ENCODE measurements at places on chromosomes 5 and 9. TPM values are rescaled to one million over a fixed set of nuclear protein-coding genes. Genes with fewer than 3 reads are reported as not detected.

Gene SOHLH1
- not detected for total RNA-seq

Gene BAAT
- total RNA-seq: 0.15 TPM

Gene PHYHD1
- 2.2 TPM for total RNA-seq

Gene IFNB1
- not detected for total RNA-seq

Gene PCDHA9
- not detected for total RNA-seq

Gene ACTBL2
- total RNA-seq: not detected

GRCh38 chr5:112647428-112647827 lies 90.3 kb upstream of the APC start:
- no peak for DNase-seq

DNA sequence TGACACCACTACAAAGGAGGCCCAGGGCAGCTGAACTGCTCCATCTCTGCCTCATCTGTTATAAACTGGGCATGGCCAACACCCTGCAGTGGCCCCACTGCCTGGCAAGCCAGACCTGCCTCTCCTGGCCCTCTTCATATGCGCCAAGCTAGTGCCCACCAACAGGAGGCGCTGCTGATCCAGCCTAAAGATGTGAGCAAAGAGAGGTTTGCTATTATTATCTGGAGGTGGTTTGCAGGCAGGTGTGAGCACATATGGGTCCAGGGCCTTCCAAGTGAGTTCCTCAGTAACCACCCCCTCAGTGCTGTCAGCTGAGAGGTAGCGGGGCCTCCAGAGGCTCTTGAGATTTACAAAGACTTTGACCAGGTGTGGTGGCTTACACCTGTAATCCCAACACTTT lies 232.2 kb downstream of the SYK start:
- peak; percentile 50 for DNase-seq

- DNase-seq: no peak
Measured at GRCh38 chr9:90024409-90024808, 419.6 kb downstream of the GADD45G start.

GRCh38 chr5:177370488-177371119 lies 12.9 kb downstream of the RGS14 start:
- DNase-seq: no peak

DNA sequence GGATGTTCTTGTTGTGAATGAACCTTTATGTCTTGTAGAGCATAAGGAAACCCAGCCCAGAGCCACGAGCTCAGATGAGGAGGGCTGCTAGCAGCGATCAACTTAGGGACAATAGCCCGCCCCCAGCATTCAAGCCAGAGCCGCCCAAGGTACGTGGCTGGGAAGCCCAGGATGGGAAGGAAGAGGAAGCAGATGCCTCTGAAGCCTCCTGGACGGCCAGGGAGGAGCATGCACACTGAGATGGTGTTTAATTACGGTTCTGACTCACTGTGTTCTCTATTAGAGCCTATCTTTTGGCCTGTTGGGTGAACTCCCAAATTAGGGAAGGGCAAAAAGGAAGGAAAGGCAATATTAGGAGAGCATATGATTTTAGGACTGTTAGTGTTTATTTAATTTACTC lies 75.3 kb downstream of the TJP2 start:
- DNase-seq: no peak

DNA sequence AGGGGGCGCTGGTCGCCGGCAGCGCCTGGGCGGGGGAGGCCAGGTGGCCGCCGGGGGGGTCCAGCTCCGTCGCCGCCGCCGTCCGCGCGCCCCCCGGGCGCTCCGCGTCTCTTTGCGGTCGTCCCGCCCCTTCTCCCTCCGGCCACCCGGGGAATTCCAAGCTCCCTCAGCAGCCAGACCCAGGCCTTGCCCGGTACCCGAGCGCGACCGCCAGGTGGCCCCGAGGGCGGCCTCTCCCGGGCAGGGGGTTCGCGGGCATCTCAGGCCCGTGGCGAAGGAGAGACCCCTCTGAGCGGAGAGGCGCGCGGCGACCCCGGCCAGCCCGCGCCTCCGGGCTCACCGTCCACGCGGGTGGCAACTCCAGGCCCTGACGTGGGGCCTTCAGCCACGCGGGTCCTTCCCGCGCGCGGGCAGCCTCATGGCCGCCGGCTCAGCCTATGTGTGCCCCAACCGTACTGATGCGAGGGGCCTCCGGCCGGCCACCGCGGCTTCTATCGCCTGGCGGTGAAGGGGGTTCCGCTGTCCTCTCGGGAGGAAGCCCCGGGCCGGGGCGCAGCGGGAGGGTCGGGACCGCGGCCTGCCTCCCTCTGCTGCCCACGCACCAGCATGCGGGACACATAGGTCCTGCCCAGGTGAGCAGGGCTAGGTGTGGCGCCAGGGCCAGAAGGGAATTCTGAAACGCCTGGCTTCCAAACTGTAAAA lies 529 bp upstream of the NRARP start:
- DNase-seq: no peak

DNA sequence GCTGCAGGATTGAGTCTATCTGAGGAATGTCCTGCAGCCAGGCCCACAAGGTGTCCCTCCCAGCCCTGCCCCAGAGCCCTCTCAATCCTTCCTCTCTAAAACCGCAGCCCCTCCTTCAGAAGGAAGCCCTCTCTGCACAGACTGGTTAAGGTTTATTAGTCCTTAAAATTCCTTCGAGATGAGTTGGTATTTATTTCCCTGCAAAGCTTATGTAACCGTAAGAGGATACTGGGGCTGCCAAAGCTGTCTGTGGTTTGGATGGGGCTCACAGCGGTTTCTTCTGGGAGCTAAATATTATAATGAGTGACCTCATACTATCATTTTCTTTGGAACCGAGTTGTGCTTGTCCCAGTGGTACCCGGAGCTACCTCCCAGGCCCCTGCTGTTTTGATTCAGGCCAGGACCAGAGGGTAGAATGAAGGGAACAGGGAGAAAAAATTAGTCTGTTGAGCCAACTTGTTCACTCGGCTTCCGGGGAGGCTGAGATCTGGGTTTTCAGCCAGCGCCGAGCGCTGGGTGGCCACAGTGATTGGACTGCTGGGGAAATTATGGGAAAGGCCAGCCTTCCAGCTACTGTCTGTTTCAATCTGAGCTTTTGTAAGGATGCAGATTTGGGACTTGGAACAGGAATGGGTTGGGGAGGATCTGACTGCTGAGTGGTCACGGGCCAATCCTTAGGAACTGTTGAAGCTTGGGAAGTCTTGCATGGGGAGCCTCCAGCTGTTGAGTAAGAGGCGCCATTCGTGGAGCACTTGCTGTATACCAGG lies 107.5 kb downstream of the NDFIP1 start:
- no peak for DNase-seq

- DNase-seq: no peak
Measured at GRCh38 chr5:171312129-171312974, 3.3 kb downstream of the TLX3 start.

DNA sequence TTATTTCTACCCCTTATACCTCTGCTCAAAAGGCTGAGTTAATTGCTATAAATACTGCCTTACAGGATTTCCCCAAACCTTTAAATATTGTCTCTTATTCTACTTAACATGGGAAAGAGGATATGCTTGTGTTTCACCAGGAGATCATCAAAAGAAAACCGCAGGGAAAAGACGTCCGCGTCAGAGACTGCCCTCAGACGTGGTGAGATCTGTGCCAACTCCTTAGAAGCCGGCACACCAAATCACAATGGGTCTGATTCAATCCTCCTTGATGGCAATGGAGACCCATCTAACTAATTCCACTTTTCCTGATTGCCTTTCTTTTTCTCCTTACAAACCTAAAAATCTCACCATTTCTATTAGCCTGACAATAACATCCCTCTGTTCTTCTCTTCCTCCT lies 55.0 kb downstream of the SH3PXD2B start:
- no peak for DNase-seq

DNA sequence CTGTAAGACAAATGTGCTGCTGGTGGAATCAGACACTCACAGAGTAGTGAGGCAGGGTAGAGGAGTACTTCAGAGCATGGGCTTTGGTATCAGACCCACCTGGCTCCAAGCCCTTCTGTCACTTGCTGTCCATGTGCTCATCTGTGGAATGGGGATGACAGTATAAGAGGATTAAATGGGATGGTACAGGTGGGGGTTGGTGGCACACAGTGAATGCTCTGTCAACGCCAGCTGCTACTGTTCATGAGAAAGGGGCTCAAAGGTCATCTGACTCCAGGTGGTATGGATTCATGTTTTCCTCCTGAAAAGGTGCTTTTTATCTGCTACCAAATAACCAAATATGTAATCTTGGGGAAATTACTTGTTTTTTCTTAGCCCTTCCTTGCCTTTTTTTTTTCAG lies 23.0 kb upstream of the PPARGC1B start:
- no peak for DNase-seq

- DNase-seq: no peak
Measured at GRCh38 chr9:119175581-119175980, 193.7 kb downstream of the BRINP1 start.

GRCh38 chr9:113600023-113600823 lies 136.7 kb downstream of the RGS3 start:
- DNase-seq: no peak

GRCh38 chr9:82480921-82481320 lies 492.3 kb downstream of the SPATA31D1 start:
- no peak for DNase-seq

DNA sequence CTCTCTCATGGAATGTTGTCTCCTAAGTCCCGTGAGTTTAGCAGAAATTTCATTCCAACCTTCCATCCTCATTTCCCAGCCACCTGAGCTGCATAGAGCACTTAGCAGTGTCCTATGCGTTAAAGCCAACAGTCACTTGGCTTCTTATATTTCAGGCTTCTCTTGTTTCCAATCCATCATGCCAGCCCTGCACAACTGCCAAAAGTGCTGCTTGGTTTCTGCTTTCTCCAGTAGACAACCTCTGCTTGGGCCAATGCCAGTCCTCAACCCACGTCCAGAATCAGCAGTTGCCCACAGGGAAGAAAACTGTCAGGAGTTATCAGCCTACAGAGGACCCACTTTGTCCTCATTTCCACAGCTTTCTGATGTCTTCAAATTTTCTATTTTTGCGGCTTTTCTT lies 42.5 kb downstream of the KCNIP1 start:
- DNase-seq: no peak

- DNase-seq: no peak
Measured at GRCh38 chr9:126468141-126468825, 141.7 kb downstream of the MVB12B start.

GRCh38 chr9:37889536-37889935 lies 14.4 kb downstream of the SLC25A51 start:
- no peak for DNase-seq

GRCh38 chr9:91963711-91964240 lies 13.7 kb upstream of the ROR2 start:
- DNase-seq: no peak

GRCh38 chr5:31581498-31582099 lies 49.5 kb downstream of the C5orf22 start:
- no peak for DNase-seq

DNA sequence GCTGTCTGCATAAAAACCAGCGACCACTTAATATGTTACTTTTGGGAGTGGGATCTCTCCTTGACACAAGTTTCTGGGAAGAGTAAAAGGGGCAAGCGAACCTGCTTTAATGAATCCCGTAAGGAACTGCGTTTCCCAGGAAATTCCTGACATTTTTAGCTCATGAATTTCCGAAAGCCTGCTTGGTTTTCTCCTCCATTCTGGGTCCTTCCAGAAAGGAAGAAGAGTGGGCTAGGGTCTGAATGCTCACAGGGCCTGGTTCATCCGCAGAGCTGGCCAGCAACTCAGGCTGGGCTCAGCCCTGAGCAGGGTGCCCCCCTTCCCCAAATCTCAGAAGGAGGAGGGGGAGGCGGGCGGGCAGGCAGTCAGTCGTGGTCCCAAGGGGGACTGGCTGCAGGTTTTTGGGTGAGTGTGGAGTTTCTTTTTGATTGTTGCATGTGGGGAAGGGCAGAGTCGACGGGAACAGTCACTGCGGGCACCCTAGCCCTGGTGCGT lies 1.2 kb upstream of the PURA start:
- no peak for DNase-seq

DNA sequence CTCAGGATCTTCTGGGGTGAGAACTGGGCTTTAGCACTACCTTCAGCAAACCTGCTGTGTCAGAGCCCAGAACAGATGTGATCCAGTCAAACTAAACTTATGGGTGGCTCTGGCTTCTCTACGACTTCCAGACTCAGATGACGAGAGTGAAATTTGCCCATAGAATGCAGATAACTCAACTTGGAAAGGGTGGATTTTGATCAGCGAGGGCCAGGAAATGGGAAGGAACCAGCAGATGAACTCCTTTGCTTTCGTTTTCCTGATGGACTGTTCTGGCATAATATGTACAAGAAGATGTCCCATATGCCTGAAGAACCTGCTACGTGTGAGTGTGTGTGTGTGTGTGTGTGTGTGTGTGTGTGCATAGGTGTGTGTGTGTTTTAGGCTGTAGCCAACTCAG lies 132.0 kb upstream of the MOCS2 start:
- no peak for DNase-seq

DNA sequence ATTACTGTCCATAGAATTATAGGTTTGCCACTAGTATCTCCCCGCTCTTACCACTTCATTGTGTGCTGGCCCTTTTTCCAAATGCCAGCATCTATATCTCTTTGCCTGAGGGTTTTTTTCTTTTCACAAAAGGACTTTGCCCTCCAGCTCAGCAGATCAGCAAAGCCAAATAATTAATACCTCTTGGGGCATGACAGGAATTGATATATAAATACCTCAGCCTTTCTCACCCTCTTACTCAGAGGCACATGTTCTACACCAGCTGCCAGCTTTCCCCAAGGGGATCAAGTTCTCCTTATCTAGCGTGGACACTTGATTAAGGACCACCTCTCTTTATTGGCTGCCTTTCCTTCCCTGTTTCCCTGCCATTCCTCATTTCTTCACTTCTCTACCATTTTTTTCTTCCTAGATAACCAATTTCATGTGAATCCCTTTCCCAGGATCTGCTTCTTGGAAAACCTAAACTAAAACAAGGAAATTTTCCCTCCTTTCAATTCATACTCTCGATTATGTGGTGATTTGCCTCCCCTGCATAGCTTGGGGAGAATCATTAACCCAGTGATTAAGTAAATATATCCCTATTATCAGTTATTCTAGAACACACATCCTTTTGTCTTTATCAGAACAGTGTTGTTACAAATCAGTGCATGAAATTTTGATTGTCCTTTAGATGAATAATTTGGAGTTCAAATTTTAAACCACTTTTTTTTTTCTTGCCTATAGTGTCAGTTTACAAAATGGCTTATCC lies 6.9 kb upstream of the NUDT12 start:
- DNase-seq: no peak

GRCh38 chr5:17799521-17799920 lies 165.3 kb downstream of the TAF11L14 start:
- DNase-seq: no peak

- DNase-seq: no peak
Measured at GRCh38 chr9:77677957-77678535, 29.9 kb upstream of the GNA14 start.

GRCh38 chr5:168583742-168584482 lies 4.7 kb upstream of the PANK3 start:
- DNase-seq: no peak

GRCh38 chr5:81762401-81762800 lies 11.5 kb upstream of the SSBP2 start:
- no peak for DNase-seq

DNA sequence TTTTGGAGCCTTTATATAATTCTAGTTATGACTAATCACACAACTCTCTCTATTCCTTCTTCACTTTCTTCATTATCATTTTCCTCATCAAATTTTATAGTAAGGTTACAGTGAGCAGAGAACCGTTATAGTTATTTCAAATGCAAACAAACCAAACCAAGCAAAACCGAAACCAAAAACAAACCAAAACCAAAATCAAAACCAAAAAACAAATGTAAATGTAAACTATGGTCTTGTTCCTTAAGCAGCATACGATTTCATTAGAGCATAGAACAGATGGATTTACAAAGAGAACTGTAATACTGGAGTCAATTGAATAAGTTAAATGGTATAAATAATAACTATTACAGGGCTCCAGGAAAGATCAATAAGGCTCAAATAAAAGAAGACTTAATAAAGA lies 447.1 kb downstream of the LRRC70 start:
- DNase-seq: no peak
